Endothelial cell (in vitro differentiated cells): ENCODE measurements at places on chromosomes 16 and 17. TPM values are rescaled to one million over a fixed set of nuclear protein-coding genes. Genes with fewer than 3 reads are reported as not detected.

GRCh38 chr16:56930486-56931270 lies 1.3 kb upstream of the HERPUD1 start:
- H3K27me3 ChIP-seq = peaks cover 10% of the 10 kb centered on the region
- no peak for DNase-seq
- H3K27ac ChIP-seq = no peak overlapping the region

DNA sequence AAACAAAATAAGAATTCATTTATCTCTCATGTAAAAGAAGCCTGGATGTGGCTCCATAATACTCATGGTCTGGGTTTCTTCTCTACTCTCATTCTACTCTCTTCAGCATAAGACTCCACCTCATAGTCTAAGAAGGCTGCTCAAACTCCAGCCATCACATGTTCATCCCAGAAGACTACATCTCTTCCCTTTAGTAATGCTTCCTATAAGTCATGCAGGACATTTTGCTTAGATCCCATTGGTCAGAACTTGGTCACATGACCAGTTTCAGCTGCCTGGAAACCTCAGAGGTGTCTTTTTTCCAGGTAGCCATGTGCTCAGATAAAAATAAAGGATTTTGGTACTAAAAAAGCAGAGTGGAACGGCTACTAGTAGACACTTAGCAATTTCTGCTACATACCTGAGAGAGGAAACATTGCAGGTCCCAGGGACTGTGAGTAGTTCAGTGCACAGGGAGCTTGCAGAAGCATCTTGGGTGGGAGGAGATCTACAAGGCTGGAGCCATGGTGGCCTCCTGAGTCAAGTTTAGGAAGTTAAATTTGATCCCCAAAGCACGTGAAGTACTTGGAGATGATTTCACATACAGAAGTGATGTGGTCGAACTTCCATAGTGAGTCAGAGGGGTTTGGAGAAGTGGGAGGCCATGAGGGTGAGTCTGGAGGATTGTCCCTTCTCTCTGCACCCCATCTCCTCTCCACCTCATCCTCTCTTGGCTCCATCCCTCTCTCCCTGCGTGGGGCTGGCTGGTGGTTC lies 110.2 kb downstream of the CCDC182 start:
- DNase-seq = no peak
- H3K4me1 ChIP-seq = peaks cover 21% of the 10 kb centered on the region
- peaks cover 32% of the 10 kb centered on the region for H3K36me3 ChIP-seq
- no peak overlapping the region for H3K27ac ChIP-seq

- no peak overlapping the region for H3K4me3 ChIP-seq
- no peaks in the 10 kb centered on the region for H3K36me3 ChIP-seq
- no peak for DNase-seq
Observed at GRCh38 chr17:15885770-15886169, 59.2 kb upstream of the ADORA2B start.

- H3K4me3 ChIP-seq = no peak overlapping the region
- H3K36me3 ChIP-seq = peaks cover 4% of the 10 kb centered on the region
- no peak for DNase-seq
- H3K27me3 ChIP-seq = peaks cover 28% of the 10 kb centered on the region
- peaks cover 15% of the 10 kb centered on the region for H3K4me1 ChIP-seq
Observed at GRCh38 chr17:2024572-2025219, 438 bp downstream of the RTN4RL1 start.

DNA sequence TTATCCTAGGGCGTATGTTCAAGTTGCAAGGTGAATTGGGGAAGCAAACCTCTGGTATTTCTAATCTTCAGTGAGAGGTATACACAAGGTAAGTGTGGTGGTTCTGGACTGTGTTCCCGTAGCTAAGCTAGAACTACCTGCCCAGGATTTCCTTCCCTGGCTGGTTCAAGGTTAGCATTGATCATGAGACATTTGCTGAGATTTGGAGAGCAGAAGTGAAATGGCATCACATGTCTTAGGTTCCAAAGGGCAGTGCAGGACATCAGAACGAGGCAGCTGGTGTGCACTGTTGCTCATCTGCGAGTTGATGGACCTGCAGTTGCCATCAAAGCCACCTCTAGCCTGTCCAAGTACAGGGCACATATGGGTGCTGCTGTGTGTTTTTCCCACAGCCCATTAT lies 95.2 kb downstream of the EMP2 start:
- no peak overlapping the region for H3K4me3 ChIP-seq
- no peaks in the 10 kb centered on the region for H3K27me3 ChIP-seq
- DNase-seq = no peak
- H3K27ac ChIP-seq = no peak overlapping the region
- peaks cover 15% of the 10 kb centered on the region for H3K36me3 ChIP-seq
- H3K4me1 ChIP-seq = no peaks in the 10 kb centered on the region

- H3K27ac ChIP-seq = peak within 1 kb of the TSS; percentile 88
- peaks cover 4% of the 10 kb centered on the region for H3K27me3 ChIP-seq
- DNase-seq = peak; percentile 94
- peak within 1 kb of the TSS; percentile 85 for H3K4me3 ChIP-seq
Observed at GRCh38 chr17:36601303-36602029, at the start of gene MRM1. TSS of gene MRM1 (plus strand) at chr17:36601583. CDS start at chr17:36601811, 228 bp downstream.

- H3K27me3 ChIP-seq = peaks cover 2% of the 10 kb centered on the region
- no peak overlapping the region for H3K4me3 ChIP-seq
- H3K36me3 ChIP-seq = no peaks in the 10 kb centered on the region
- DNase-seq = no peak
- no peak overlapping the region for H3K27ac ChIP-seq
Observed at GRCh38 chr16:78813661-78814311, 714.3 kb downstream of the WWOX start.

GRCh38 chr16:71472051-71472450 lies 10.0 kb upstream of the ZNF23 start:
- H3K27ac ChIP-seq = no peak overlapping the region
- DNase-seq = no peak
- no peaks in the 10 kb centered on the region for H3K27me3 ChIP-seq

DNA sequence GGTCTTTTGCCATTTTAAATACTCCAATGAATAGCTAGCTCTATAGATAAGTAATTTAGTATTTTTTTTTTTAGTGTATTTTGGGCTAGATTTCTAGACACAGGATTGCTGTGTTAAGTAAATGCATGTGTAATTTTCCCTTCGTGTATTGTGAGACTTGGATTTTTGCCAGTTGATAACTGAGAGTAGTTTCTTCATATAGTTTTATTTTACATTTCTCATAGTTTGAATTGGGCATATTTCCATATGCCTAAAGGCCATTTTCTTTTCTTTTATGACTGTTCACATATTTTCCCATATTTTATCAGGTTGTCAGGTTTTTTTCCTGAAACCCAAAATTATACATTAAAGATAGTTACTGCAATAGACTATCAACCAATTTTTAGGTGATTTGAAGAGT lies 59.4 kb downstream of the BPTF start:
- no peaks in the 10 kb centered on the region for H3K27me3 ChIP-seq
- no peaks in the 10 kb centered on the region for H3K4me1 ChIP-seq
- DNase-seq = no peak

GRCh38 chr17:50687200-50688066 lies 20.3 kb downstream of the ANKRD40 start:
- no peak overlapping the region for H3K4me3 ChIP-seq
- H3K36me3 ChIP-seq = no peaks in the 10 kb centered on the region
- no peak for DNase-seq
- H3K4me1 ChIP-seq = peaks cover 7% of the 10 kb centered on the region
- H3K27ac ChIP-seq = no peak overlapping the region

GRCh38 chr16:11973070-11973469 lies 3.5 kb upstream of the SNX29 start:
- H3K27me3 ChIP-seq = peaks cover 11% of the 10 kb centered on the region
- H3K4me3 ChIP-seq = no peak overlapping the region
- H3K36me3 ChIP-seq = no peaks in the 10 kb centered on the region
- no peak for DNase-seq
- peaks cover 19% of the 10 kb centered on the region for H3K4me1 ChIP-seq
- no peak overlapping the region for H3K27ac ChIP-seq

GRCh38 chr16:53566552-53567245 lies 63.7 kb upstream of the AKTIP start:
- H3K27me3 ChIP-seq = peaks cover 2% of the 10 kb centered on the region
- no peak for DNase-seq
- H3K36me3 ChIP-seq = no peaks in the 10 kb centered on the region
- H3K27ac ChIP-seq = no peak overlapping the region
- no peak overlapping the region for H3K4me3 ChIP-seq

- no peaks in the 10 kb centered on the region for H3K36me3 ChIP-seq
- peak; percentile 66 for DNase-seq
Observed at GRCh38 chr16:56608043-56608875, at the start of gene MT2A. TSS of gene MT2A (plus strand) at chr16:56608584. CDS start at chr16:56608656, 72 bp downstream.

GRCh38 chr16:66372078-66372897 lies 5.8 kb downstream of the CDH5 start:
- no peak for DNase-seq
- H3K36me3 ChIP-seq = peaks cover 59% of the 10 kb centered on the region

Gene PPP1R27
- not detected for total RNA-seq

Gene PRAC2
- total RNA-seq = not detected

Gene NUPR1
- not detected for total RNA-seq

Gene NOTUM
- not detected for total RNA-seq

Gene SEPTIN12
- total RNA-seq = 11.5 TPM

Gene CA4
- 8.3 TPM for total RNA-seq

Gene SIAH1
- 34.2 TPM for total RNA-seq

Gene ERI2
- 7.1 TPM for total RNA-seq

Gene CCL4
- not detected for total RNA-seq
